D341Med (cell line): ENCODE measurements at places on chromosomes 1 and 21.

DNA sequence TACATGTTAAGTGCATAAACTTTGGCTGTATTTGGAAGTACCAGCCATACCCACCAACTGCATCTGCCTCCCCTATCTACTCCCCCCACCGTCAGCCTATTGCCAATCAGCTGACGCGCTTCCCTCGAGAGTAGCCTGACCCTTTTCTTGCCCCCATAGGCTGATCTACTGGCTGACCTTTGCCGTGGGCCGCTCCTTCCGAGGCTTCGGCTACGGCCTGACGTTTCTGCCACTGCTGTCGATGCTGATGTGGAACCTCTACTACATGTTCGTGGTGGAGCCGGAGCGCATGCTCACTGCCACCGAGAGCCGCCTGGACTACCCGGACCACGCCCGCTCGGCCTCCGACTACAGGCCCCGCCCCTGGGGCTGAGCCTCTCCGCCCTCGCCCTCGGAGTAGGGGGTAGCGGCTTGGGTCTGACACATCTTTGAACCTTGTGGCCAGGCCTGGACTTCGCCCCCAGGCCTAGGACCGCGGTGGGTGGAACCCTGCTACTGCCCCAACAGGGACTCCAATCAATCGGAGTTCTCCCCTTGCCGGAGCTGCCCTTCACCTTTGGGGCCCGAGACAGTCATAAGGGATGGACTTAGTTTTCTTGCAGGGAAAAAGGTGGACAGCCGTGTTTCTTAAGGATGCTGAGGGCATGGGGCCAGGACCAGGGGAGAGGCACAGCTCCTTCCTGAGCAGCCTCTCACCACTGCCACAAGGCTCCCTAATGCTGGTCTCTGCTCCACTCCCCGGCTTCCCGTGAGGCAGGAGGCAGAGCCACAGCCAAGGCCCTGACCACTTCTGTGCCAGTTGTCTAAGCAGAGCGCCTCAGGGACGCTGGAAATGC, 4.0 kb downstream of the GLMP start:
- DNase-seq: peak; percentile 40

DNA sequence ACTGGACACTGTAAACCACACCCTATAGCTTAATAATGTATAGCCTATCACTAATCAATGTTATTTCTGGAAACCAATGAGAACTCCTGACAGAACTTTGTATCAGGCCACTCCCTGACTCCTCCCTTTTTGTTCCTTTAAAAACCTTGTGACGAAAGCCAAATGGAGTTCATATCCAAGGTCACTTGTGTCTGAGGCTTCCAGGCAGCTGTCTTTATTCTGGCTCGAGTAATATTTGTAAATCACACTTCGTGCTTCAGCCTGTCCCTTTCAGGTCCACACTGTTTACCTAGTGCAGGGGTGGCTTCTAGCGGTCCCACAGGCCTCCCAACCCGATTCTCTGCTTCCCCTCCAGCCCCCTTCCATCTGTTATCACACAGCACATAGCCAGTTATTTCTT, 16.2 kb upstream of the CAPN9 start:
- no peak for DNase-seq

DNA sequence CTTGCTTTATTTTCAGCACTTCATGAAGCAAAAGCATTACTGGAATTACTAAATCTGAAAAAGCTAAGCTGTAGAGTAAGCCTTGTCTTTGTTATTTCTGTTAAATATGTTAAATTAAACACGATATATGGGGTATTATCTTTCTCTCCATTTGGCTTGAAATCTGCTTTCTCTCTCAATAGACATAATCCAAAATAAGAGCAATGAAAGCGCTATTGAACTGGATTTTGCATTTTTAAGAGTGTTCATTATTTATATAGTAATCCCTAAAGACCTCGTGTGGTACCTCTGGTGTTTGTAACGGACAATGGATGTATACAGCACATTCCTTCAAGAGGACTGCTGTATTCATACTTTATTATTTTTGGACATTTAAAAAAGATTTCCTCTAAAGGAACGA, 91.5 kb upstream of the KCNE2 start:
- no peak for DNase-seq

GRCh38 chr1:69929308-69930057, 275.9 kb downstream of the LRRC40 start:
- no peak for DNase-seq

DNA sequence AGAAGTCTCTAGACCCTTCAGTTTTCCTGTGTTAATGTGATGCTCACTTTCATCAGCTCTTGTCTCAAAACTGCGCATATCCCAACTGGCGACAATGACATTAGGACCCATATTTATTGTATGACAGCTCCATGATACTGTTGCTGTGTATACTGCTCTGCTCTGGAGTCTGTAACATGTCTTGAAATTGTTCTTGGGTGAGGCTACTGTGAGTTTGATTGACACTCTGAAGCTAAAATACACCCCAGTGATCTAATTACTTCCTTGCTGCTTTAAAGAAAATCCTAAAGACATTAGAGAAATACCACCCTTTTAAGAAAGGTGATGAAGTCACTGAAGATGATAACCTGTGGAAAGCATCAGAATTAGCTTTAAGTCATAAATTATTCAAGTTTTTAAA, 1046.2 kb downstream of the KCNT2 start:
- DNase-seq: no peak
